ENCODE measurements at places on chromosomes 1 and 21.

GRCh38 chr1:176416777-176417176, 46.2 kb upstream of the PAPPA2 start:
- DNase-seq: no peak

GRCh38 chr1:47280142-47280541, 33.8 kb downstream of the STIL start:
- DNase-seq: no peak

GRCh38 chr21:42695697-42696380, 42.4 kb downstream of the PDE9A start:
- no peak for DNase-seq

DNA sequence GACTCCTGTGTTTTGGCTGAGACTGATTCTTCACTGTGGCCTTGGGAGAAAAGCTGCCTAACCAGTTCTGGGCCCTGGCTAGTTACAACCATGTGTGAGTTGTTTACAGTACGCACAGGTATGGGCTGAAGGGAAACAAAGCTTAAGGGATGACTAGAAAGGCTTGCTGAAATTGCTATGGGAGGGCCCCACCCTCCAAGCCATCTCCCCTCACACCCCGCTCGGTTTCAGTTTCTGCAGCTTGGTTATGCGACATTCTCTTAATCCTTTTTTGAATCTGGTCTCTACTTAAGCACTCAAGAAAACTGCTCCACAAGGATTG, 43.1 kb downstream of the PBX1 start:
- no peak for DNase-seq

All from amniotic stem cell (primary cell).